ENCODE measurements at places on chromosomes 1 and 21.

GRCh38 chr1:3233551-3233950 lies 164.5 kb downstream of the PRDM16 start:
- no peak for DNase-seq

GRCh38 chr1:68178821-68179490 lies 53.4 kb downstream of the WLS start:
- DNase-seq = no peak

- DNase-seq = no peak
Measured at GRCh38 chr1:53174971-53175913, 21.4 kb upstream of the CPT2 start.

- DNase-seq = no peak
Measured at GRCh38 chr1:12171206-12172041, 4.6 kb downstream of the TNFRSF1B start.

DNA sequence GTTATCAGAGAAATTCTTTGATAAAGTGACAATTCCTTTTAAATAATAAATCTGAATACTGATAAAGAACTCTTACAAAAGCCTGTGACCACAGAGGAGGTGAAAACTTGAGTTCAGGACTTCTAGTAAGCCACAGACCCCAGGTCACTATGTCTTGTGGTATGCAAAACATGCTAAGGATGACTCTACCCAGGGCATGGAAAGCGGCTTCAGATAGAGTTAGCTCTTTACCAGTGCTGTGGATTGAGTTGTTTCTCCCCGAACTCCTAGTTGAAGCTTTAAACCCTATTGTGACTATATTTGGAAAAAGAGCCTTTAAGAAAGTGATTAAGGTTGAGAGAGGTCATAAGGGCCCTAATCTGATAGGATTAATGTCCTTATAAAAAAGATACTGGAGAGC lies 42.3 kb downstream of the HLX start:
- DNase-seq = no peak

DNA sequence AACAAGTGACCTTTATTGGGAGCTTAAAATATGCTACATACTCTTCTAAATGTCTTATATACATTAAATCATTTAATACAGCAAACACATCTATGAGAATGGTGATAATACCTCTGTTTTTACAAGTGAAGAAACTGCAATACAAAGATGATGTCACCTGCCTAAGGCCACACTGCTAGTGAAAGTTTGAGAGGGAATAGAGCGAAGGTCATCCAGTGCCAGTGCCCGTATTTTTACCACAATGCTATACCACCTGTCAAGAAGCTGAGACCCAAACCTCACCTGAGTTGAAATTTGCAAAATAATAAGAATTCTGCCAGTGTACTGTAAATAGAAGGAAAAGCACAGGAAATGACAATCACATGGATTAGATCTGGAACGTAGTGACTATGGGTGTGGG lies 200.4 kb upstream of the TMPRSS15 start:
- no peak for DNase-seq

- no peak for DNase-seq
Measured at GRCh38 chr1:218917656-218918055, 256.0 kb upstream of the LYPLAL1 start.

- DNase-seq = no peak
Measured at GRCh38 chr21:14270631-14271030, 54.7 kb downstream of the RBM11 start.

DNA sequence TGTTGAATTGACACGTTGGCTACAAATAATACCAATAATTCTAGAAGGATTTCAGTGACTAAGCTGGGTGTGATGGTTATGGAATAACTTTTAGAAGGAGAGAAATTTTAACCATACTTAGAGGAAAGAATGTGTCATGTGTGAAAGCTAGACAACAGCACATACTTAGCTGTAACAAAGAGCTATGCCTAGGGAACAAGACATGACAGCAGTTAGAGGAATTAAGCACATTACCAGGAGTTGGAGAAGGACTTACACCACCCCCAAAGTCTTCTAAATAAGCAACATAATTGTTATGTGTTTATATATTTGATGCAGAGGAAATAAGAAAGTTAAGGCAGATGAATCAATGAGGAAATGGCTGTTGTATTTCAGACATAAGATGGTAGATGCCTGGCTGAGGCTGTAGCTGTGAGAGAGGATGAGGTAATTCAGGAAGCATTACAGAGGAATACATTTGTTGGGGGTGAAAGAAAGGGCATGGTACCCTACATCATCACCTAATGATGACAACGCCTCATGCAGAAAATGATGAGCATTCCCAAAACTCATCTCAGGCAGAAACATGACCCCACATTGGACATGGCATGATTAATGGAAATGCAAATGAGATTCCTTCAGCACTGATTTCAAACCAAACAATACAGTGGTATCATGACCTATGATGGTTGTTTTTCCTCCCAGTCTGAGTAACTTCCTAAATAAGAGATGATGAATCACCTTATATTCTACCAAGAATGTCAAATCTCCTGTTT lies 211.5 kb downstream of the LHX8 start:
- no peak for DNase-seq

- no peak for DNase-seq
Measured at GRCh38 chr21:34215911-34216717, 142.7 kb downstream of the MRPS6 start.

GRCh38 chr1:72431810-72432209 lies 149.5 kb upstream of the NEGR1 start:
- DNase-seq = no peak

GRCh38 chr1:162564762-162565218 lies 3.3 kb downstream of the UAP1 start:
- no peak for DNase-seq

- DNase-seq = no peak
Measured at GRCh38 chr1:170583186-170583585, 51.2 kb downstream of the GORAB start.
